ENCODE measurements at places on chromosomes 3 and 15. TPM values are rescaled to one million over a fixed set of nuclear protein-coding genes. Genes with fewer than 3 reads are reported as not detected.

WDR72 gene
- total RNA-seq, result not detected

C3orf49 gene
- not detected for total RNA-seq

MELTF gene
- total RNA-seq, result 9.0 TPM

GOLGA8Q gene
- total RNA-seq, result 3.0 TPM

MCCC1 gene
- total RNA-seq, result 22.3 TPM

LTK gene
- total RNA-seq, result 1.7 TPM

C3orf80 gene
- total RNA-seq, result 0.14 TPM

XCR1 gene
- total RNA-seq, result 0.05 TPM

FOXL2NB gene
- not detected for total RNA-seq

PSMD2 gene
- 225 TPM for total RNA-seq

TRH gene
- total RNA-seq, result not detected

SEC11A gene
- 116 TPM for total RNA-seq

SECISBP2L gene
- total RNA-seq, result 31.6 TPM

GOLGA8K gene
- total RNA-seq, result 1.9 TPM

SEMA5B gene
- total RNA-seq, result not detected

TRPM1 gene
- total RNA-seq, result not detected

CFAP91 gene
- total RNA-seq, result not detected

LRRC2 gene
- total RNA-seq, result 0.09 TPM

DPPA2 gene
- not detected for total RNA-seq

CASR gene
- total RNA-seq, result 0.02 TPM

LSM3 gene
- 15.6 TPM for total RNA-seq

ANKRD63 gene
- not detected for total RNA-seq

RBPMS2 gene
- not detected for total RNA-seq

TM4SF4 gene
- not detected for total RNA-seq

SIDT1 gene
- total RNA-seq, result 17.6 TPM

MNS1 gene
- total RNA-seq, result 0.16 TPM

AADAC gene
- total RNA-seq, result not detected

NOX5 gene
- 0.02 TPM for total RNA-seq

SPSB4 gene
- total RNA-seq, result not detected

TMEM42 gene
- total RNA-seq, result 9.4 TPM
